HCT116 (cell line): ENCODE measurements at places on chromosomes 1 and 21. TPM values are rescaled to one million over a fixed set of nuclear protein-coding genes. Genes with fewer than 3 reads are reported as not detected.

The CYP4X1 gene
- not detected for total RNA-seq

The RNASEL gene
- total RNA-seq: 2.9 TPM

The GPR52 gene
- 0.34 TPM for total RNA-seq

The TSTD1 gene
- 116 TPM for total RNA-seq

The OR6K3 gene
- not detected for total RNA-seq

The PRAMEF33 gene
- total RNA-seq: not detected

The ESPN gene
- 114 TPM for total RNA-seq

The FCRL5 gene
- not detected for total RNA-seq

The BCAR3 gene
- total RNA-seq: 24.5 TPM
